Cerebellum (tissue), 4 donors: ENCODE measurements at places on chromosomes 12 and 14. TPM values are rescaled to one million over a fixed set of nuclear protein-coding genes. Genes with fewer than 3 reads are reported as not detected.
A peak's percentile ranks its signal among the peaks of the same experiment; 100 is the strongest.

- DNase-seq, result no peak
Observed at GRCh38 chr14:85316701-85317410, 213.1 kb upstream of the FLRT2 start.

OASL gene
- 0.18 TPM for total RNA-seq

DNA sequence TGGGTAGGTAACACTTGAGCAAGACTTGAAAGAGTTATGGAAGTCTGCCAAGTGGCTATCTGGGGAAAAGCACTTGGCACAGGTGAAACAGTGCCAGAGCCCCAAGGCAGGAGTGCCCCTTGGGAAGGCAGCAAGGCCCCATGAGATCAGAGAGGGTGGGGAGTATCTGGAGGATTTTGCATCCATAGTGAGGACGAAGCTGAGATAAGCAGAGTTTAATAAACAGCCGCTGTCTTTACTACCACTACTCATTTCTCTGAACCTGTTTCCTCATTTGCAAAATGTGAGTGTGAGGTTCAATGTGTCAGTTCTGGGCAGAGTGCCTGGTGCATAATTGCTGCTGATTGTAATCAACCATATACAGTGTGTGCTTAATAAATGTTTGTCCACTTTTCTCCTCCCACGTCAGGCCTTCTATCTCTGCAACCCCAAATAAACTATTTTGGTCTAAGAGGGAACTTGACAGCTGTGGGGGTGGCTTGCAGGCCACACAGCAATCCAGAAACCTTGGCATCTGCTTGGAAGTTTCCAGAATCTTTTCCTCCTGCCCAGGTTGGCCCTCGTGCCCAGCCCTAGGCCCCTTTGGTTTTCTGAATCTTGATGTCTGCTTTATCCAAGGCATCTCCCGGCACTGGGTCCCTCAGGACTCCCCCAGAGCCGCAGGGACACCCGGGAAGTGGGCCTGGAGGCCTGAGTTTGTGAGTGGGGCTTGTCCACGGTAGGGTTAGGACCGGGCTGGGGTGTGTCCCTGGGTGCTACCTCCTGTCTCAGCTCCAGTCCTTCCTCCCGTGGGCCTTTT is 4.5 kb downstream of the ABCB9 start:
- no peak for DNase-seq

- no peak for DNase-seq
Observed at GRCh38 chr14:75439989-75440388, 12.2 kb downstream of the JDP2 start.

GRCh38 chr12:29245246-29245645 is 96.2 kb downstream of the FAR2 start:
- no peak for DNase-seq

SNAPC1 gene
- 6.9 TPM for total RNA-seq

HELB gene
- 10.6 TPM for total RNA-seq

DNA sequence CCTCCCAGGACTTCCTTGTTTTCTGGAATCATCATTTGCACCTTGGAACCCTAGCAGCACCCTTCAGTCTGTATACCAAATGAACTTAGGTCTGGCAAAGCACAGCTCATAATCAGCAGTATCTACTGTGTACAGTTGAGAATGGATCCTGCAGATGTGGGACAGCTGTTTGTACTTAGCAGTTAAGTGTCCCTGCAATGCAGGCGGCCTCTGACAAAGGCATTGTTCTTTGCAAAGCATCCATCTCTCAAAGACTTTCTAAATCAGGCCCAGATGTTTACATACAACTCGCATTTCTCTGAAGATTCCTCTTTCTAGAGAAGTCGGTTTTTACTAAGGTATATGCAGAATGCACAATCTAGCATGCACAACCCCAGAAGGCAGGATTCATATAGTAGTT is 170.5 kb upstream of the RBM19 start:
- DNase-seq, result no peak

DNA sequence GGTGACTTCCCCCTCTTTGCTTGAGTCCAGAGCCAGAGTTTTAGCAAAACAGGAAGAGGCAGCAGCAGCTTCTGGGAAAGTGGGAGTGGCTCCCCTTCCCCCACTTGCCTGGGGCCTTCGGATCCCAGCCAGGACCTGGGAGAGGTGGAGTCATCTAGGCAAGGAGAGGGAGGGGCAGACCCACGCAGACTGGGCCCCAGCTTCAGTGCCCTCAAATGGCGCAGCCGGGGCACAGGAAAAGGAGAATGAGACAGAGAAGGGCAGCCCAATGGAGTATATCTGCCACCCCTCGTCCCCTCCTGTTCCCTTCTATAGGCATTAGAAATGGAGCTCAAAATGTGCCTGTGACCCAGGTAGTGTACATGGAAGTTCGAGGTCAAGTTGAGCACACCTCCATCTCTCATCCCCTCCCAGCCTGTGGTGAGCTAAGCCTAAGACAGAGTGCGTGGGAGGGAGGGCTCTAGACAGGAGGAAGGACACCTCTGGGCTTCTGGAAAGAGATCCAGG is 9.3 kb upstream of the HDAC7 start:
- no peak for DNase-seq

AKAP3 gene
- total RNA-seq, result 1.6 TPM

INSM2 gene
- total RNA-seq, result 9.6 TPM

DNA sequence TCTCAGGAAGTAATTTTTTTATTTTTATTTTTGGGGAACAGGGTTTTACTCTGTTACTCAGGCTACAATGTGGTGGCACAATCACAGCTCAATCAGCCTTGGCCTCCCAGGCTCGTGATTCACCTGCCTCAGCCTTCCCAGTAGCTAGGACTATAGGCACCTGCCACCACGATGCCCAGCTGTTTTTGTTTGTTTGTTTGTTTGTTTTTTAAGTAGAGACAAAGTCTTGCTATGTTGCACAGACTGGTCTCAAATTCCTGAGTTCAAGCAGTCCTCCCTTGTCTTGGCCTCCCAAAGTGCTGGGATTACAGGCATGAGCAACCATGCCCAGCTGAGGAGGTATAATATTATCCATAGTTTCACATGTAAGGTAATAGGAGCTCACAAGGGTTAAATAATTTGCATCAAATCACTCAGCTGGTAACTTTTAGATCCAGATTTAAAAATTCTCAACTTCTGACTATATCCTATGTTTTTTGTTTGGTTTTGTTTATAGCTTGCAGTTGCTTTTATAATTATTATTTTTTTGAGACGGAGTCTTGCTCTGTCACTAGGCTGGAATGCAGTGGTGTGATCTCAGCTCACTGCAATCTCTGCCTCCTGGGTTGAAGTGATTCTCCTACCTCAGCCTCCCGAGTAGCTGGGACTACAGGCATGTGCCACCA is 629.3 kb downstream of the DIO2 start:
- no peak for DNase-seq

DNA sequence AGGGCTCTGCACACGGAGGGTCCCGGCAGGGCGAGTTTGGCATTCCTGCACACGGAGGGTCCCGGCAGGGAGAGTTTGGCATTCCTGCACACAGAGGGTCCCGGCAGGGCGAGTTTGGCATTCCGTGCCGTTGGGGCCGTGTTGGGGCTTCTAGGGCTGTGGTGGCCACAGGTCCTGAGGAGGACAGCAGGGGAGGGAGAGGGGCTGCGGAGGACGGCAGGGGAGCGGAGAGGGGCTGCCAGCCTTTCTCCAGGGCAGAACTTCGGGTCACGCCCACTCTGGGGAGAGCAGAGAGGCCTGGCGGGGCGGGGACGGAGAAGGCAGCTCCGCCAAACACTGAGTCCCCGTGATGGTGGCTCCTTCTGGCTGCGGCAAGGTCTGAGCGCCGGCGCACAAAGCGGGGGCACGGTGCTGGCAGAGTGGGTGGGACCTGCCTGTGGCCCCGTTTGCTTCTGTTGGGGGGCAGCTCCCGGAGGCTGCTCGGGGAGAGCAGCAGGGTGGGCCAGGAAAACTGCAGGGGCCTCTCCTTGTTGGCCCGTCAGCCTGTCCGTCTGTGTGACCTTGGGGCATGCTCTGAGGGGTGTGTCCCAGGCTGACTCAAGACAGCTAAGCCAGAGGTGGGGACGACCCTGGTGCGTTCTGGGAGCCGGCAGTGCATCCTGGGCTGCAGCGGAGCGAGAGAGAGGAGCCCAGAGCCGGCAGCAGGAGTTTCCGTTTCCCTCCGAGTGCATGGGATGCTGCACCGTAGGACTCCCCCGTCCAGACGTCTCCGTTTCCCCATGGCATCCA is 60.2 kb downstream of the LRCOL1 start:
- no peak for DNase-seq

CAPS2 gene
- total RNA-seq, result 32.8 TPM

TCTN2 gene
- total RNA-seq, result 22.8 TPM

GRCh38 chr14:43778570-43778936 is 728.5 kb downstream of the FSCB start:
- DNase-seq, result no peak

RAD9B gene
- total RNA-seq, result 0.91 TPM

- no peak for DNase-seq
Observed at GRCh38 chr12:106118-106591, 39.6 kb downstream of the IQSEC3 start.

GRCh38 chr14:79077096-79077495 is 906.9 kb downstream of the NRXN3 start:
- no peak for DNase-seq

- DNase-seq, result peak; percentile 21
Observed at GRCh38 chr12:51171884-51172514, 936 bp downstream of the TFCP2 start.

- DNase-seq, result no peak
Observed at GRCh38 chr12:29733060-29733459, 50.7 kb downstream of the TMTC1 start.

DNA sequence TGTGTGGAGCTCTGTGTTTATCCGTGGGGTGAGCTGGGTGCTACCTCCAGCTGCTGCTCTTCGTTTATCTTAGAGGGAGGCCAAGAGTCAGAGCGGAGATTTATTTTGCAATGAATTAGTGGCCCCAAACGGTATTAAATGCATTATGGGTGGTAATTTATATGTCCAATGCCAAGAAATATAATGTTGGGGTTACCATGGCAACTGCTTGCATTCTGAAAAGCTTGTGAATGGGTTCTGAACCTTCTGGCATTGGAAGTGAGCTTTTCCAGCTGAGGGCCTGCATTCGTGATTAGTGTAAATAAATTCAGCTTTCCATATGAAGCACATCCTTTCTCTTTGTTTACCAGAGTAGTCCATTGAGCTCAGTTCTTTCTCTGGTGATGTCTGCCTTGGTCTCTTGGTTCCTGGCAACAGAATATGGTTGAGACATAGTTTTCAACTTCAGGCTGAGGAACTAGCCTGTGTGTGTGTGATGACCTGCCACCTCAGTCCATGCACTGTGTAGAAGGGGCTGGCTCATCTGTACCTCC is 51.8 kb downstream of the TRAF3 start:
- no peak for DNase-seq

- no peak for DNase-seq
Observed at GRCh38 chr12:11324426-11324825, 14.2 kb upstream of the PRB4 start.

DNA sequence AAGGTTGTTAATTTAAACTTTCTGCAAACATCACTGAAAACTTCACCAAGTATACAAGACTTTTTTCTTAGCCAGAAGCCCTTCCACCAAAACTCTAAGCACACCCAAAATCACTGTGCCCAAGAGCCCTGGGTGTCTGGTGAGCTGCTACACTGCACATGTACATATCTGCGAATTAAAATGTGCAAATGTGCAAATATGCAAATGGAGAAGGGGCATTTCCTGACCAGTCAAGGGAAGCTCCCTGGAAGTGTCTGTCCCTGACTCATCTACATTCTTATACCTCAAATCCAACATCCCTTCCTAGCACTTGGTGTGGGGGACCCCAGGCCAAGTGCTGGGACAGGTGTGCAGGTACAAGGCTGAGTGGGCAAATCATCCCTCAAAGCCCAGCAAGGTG is 123.7 kb downstream of the PCNX1 start:
- DNase-seq, result no peak

FAM222A gene
- total RNA-seq, result 8.4 TPM

ABCC9 gene
- 12.6 TPM for total RNA-seq

GRCh38 chr12:31560516-31560915 is 30.4 kb downstream of the DENND5B start:
- no peak for DNase-seq

- peak; percentile 70 for DNase-seq
Observed at GRCh38 chr12:92063641-92064040, 82.0 kb downstream of the BTG1 start.

GRCh38 chr14:78029601-78030372 is 140.4 kb upstream of the NRXN3 start:
- no peak for DNase-seq

GRCh38 chr12:14591719-14592118 is 24.0 kb upstream of the PLBD1 start:
- no peak for DNase-seq

DNA sequence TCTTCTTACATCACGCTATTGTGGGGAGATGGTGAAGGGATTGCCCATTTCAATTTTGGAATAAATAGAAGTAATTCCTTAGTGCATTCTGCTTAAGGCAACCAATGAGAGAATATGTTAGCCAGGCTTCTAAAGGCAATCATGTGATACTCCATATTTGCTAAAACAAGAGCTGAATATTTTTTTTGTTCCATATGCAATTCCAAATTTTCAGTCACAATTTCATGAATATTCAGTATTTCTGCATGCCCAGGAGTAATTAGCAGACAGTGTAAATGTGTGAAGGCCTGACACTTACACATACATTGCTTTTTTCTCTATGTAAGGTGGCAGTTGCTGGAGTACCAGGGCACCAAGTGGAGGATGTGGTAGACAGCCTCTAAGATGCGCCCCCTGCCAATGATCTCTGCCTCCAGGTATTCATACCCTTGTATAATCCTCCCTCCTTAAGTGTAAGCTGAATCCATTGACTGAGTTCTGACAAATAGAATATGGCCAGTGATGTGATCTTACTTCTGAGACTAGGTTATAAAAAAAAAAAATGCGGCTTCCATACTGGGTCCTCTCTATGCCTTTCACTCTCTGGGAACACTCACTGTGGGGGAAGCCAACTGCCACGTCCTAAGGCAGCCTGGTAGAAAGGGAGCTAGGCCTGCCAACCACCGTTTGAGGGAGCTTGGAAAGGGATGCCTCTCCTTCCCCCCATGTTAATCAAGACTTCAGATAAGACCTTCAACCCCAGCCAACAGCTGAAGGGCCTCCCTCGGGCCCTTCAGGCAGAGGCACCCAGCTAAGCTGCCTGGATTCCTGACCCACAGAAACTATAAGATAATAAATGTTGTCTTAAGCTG is 62.7 kb upstream of the PTGR2 start:
- DNase-seq, result no peak

DNA sequence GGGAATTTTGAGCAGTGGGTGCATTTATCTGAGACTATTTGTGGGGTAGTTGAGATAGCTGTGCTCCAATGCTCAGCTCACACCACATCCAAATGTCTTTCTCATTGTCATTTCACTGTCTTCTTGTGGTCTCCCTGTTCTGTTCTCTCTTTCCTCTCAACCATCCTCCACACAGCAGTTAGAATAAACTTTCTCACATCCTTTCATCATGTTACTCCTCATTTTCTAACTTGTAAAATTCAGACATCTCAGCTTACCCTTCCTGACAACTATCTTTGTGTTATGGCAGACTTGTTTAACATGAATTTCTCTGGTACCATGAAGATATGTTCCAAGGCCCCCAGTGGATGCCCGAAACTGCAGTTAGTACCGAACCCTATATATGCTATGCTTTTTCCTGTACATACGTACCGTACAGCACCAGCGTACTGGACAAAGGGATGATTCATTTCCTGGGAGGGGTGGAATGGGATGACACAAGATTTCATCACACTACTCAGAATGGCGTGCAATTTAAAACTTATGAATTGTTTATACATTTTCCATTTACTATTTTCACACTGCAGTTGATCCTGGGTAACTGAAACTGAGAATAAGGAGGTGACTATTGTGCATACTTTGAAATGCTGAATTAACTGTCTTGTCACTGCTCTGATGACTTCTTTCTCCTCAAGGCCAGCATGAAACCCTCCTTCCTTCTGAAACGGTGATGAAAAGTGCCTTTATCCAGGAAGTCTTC is 177.1 kb upstream of the SLC38A2 start:
- no peak for DNase-seq
